HFFc6 (cell line): ENCODE measurements at places on chromosomes 6 and 20.

DNA sequence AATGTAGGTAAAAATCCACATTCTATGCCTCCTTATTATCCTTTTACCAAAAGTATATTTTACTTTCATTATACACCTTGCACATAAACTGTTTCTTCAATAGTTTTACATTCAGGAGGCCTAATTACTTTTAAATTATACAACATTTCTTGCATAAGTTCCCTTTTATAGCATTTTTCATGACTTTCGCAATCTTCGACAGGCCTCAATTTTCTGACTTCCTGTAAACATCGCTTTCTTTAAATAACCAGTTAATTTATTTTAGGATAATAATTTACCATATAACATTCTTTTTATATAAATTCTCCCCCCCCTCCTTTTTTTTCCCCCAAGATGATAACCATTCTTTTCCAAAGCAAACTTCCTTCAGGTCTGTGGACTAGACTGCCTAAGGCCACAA lies 9.2 kb downstream of the SLC35A1 start:
- no peak overlapping the region for H3K27ac ChIP-seq
- no peak overlapping the region for H3K4me3 ChIP-seq
- peaks cover 12% of the 10 kb centered on the region for H3K4me1 ChIP-seq
- peaks cover 62% of the 10 kb centered on the region for H3K36me3 ChIP-seq

DNA sequence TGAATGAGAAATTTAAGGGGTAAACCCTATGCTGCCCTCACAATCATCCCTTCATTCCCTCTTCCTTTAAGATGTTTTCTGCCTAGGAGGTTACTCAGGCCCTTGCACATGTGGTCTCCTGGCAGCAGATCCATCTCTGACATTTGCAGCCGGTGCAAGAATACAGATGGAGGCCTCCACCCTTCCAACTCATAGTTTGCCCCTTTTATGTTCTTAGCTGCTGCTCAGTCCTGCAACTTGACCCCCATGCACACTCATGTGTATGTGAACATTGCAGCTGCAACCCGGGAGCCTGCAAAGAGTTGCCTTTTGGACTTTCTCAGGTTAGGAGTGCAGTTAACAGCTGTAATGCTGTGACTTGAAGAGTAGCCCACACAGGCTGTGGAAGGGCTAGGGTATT lies 131.9 kb upstream of the SGK1 start:
- H3K36me3 ChIP-seq = no peaks in the 10 kb centered on the region
- no peak overlapping the region for H3K27ac ChIP-seq
- H3K4me1 ChIP-seq = peaks cover 72% of the 10 kb centered on the region
- no peak overlapping the region for H3K4me3 ChIP-seq

GRCh38 chr20:51127713-51128112 lies 104.8 kb upstream of the KCNG1 start:
- H3K4me3 ChIP-seq = peak overlapping the region; percentile 5; the same call in 1 of the 2 replicates
- DNase-seq = no peak

DNA sequence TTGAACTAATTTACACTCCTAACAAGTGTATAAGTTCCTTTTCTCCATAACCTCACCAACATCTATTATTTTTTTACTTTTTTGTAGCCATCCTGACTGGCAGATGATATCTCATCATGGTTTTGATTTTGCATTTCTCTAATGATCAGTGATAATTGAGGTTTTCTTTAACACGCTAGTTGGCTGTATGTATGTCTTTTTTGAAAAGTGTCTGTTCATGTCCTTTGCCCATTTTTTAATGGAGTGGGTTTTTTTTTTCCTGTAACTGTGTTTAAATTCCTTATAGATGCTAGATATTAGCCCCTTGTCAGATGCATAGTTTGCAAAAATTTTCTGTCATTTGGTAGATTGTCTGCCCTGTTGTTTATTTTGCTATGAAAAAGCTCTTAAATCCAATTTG lies 39.6 kb upstream of the TRIM39 start:
- H3K27me3 ChIP-seq = no peaks in the 10 kb centered on the region; the same call in none of the 2 replicates
- H3K4me1 ChIP-seq = no peaks in the 10 kb centered on the region
- H3K27ac ChIP-seq = no peak overlapping the region
- no peak for DNase-seq
- H3K4me3 ChIP-seq = no peak overlapping the region

GRCh38 chr6:624979-625378 lies 31.9 kb downstream of the HUS1B start:
- H3K27ac ChIP-seq = peak overlapping the region; percentile 12; the same call in 1 of the 2 replicates
- peaks cover 33% of the 10 kb centered on the region for H3K4me1 ChIP-seq
- peak; percentile 66 for DNase-seq
- peaks cover 6% of the 10 kb centered on the region; the same call in 1 of the 2 replicates for H3K36me3 ChIP-seq
- H3K27me3 ChIP-seq = no peaks in the 10 kb centered on the region; the same call in 1 of the 2 replicates

DNA sequence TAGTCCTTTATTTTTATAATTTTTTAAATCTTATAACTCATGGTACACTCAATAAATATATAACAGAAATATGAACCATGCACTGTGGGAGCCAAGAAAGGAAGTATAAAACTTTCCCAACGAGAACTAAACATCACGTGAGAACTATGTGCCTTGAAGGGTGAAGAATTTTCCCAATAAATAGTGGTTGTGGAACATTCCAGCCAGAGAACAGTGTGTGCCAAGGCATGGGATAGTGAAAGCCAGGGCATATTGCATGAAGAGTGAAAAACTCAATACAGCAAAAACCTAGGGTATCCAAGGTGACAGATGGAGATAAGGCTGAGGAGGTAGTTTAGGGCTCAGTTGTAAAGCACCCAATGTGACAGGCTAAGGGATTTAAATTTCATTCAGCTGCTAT lies 86.1 kb downstream of the SIM1 start:
- no peaks in the 10 kb centered on the region for H3K27me3 ChIP-seq
- H3K27ac ChIP-seq = no peak overlapping the region
- no peak overlapping the region for H3K4me3 ChIP-seq
- no peak for DNase-seq
- peaks cover 8% of the 10 kb centered on the region; the same call in 1 of the 2 replicates for H3K4me1 ChIP-seq

GRCh38 chr6:9620263-9620662 lies 794.6 kb downstream of the TFAP2A start:
- H3K27me3 ChIP-seq = no peaks in the 10 kb centered on the region
- peak overlapping the region; percentile 20; the same call in 1 of the 2 replicates for H3K27ac ChIP-seq
- H3K4me3 ChIP-seq = no peak overlapping the region

- peaks cover 42% of the 10 kb centered on the region for H3K4me1 ChIP-seq
- no peak overlapping the region for H3K27ac ChIP-seq
- peaks cover 3% of the 10 kb centered on the region; the same call in 1 of the 2 replicates for H3K27me3 ChIP-seq
- no peaks in the 10 kb centered on the region for H3K36me3 ChIP-seq
- H3K4me3 ChIP-seq = no peak overlapping the region
Observed at GRCh38 chr6:36621371-36621855, 27.3 kb downstream of the SRSF3 start.

DNA sequence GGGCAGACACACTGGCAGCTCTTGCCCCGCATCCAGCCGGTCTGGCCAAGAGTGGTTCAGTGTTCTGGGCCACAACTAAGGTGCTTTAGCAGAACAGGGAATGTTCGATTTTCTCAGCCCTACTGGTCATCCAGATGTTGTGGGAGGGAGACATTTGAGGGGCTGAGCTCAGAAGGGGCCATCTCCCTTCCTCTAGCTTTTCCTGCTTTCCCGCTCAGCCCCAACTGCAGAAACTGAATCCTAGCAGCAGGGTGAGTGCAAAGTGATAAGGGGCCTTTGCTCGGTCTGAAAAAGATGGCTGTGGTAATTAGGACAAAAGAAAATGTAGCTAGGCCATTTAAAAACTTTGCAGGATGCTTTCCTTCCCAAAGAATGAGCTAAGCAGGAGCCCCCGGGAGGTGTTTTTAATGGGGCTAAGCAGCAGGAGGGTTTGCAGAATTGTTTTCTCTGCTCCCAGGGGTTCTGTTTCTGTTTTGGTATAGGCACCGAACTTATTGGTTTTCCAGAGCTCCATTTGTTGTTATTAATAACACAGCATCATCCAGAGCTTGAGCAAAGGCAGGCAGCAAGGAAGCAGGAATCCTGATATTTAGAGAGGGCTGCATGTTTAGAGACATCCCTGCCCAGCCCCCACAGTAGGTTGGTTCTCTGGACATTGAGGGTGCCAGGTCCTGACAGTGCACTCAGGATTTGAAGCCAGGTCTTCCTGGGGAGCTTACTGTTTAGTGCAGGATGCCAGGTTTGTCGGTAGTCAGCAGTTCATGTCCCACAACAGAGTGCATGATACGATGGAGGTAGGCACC lies 210.9 kb downstream of the SLC24A3 start:
- no peaks in the 10 kb centered on the region for H3K4me1 ChIP-seq
- H3K27me3 ChIP-seq = peaks cover 6% of the 10 kb centered on the region; the same call in 1 of the 2 replicates
- no peak overlapping the region for H3K27ac ChIP-seq

GRCh38 chr6:146860583-146860982 lies 261.8 kb downstream of the ADGB start:
- H3K27me3 ChIP-seq = no peaks in the 10 kb centered on the region; the same call in 1 of the 2 replicates
- no peaks in the 10 kb centered on the region for H3K36me3 ChIP-seq
- H3K27ac ChIP-seq = no peak overlapping the region
- DNase-seq = no peak
- H3K4me1 ChIP-seq = peaks cover 13% of the 10 kb centered on the region

- no peak for DNase-seq
- H3K27ac ChIP-seq = peak overlapping the region; percentile 60; the same call in 1 of the 2 replicates
- no peaks in the 10 kb centered on the region for H3K27me3 ChIP-seq
- H3K4me3 ChIP-seq = no peak overlapping the region
- no peaks in the 10 kb centered on the region for H3K36me3 ChIP-seq
- peaks cover 93% of the 10 kb centered on the region for H3K4me1 ChIP-seq
Observed at GRCh38 chr20:23146181-23146580, 60.1 kb upstream of the CD93 start.

DNA sequence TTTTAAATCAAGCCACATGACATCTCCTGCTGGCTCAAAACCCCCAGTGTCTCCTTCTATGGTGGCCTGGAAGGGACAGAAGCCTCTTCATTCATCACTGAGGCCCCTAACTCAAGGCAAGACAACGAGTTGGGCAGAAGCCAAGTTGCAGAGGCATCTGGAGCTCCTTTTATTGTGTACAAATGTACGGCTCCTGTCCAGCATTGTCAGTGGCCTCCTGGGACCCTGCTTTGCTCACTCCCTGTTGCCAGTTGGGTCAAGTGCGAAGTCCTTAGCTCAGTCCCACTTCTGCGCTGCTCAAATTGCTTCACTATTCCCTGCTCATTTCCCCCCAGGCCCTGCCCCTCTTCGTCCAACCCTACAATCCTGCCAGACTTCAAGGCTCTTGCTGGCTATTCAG lies 181.2 kb upstream of the PMEPA1 start:
- H3K36me3 ChIP-seq = no peaks in the 10 kb centered on the region
- peaks cover 56% of the 10 kb centered on the region for H3K27me3 ChIP-seq
- no peak overlapping the region for H3K4me3 ChIP-seq
- no peak overlapping the region for H3K27ac ChIP-seq
- no peak for DNase-seq

- no peaks in the 10 kb centered on the region for H3K27me3 ChIP-seq
- no peak overlapping the region for H3K27ac ChIP-seq
- H3K4me1 ChIP-seq = no peaks in the 10 kb centered on the region
- DNase-seq = no peak
- no peak overlapping the region for H3K4me3 ChIP-seq
Observed at GRCh38 chr20:40524071-40524470, 165.0 kb downstream of the MAFB start.

DNA sequence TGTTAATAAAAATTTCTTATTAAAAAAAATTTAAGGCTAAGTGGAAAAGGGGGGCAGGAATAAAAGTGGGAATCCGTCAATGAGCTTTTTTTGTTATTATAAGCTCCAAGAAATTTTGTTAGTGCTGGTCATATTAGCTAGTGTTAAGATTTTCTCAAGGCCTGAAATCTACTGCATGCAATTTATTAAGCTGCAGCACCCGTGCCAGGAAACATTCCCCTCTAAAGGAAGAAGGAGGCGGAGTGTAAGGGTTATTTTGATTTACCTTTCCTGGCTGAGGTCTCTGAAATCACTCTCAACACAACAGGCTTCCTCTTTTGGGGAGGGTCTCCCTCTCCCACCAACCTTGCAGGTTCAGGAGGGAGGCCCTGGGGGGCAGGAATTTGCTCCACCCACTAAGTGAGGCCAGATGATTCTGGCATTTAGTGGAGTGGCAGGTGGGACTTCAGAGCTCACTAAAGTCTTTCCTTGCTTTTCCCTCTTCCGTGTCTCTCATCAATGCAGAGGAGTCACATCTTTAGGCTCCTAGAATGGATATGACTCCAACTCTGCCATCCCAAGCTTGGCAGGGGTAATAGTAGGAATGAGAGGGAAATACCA lies 168.8 kb downstream of the BCAS1 start:
- DNase-seq = no peak
- peaks cover 84% of the 10 kb centered on the region for H3K4me1 ChIP-seq
- peaks cover 4% of the 10 kb centered on the region; the same call in 1 of the 2 replicates for H3K36me3 ChIP-seq
- H3K27ac ChIP-seq = peak overlapping the region; percentile 92
- H3K4me3 ChIP-seq = peak overlapping the region; percentile 72

DNA sequence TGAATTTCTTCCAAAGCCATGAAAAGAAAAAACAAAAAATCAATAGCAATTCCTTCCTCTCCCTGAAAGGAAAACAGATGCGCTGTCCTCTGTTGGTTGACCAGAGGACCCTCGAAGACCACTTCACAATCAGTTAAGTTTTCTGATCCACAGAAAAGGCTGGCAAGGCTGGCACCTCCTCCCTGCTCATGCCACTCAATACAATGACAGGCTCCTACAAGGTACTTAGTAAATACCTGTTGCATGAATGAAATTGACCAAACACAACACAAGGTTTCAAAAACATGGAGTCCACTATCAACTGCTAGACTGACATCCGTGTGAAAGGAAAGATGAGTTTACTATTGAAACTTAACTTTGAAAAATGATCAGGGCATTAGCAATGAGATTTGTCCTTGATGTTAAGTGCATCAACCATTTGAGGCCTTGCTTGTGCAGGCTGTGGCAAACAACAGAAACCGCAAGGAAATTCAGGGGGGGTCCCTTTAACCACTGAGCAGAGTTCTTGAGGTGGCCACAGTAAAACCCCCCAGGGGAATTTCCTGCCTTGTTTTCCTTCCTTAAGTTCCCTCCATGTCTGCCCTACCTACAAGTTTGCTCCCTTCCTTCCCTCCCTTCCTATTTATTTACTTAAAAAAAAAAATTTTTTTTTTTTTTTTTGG lies 27.9 kb upstream of the RTF2 start:
- H3K36me3 ChIP-seq = no peaks in the 10 kb centered on the region
- peaks cover 62% of the 10 kb centered on the region for H3K4me1 ChIP-seq
- DNase-seq = no peak
- H3K27ac ChIP-seq = peak overlapping the region; percentile 92

DNA sequence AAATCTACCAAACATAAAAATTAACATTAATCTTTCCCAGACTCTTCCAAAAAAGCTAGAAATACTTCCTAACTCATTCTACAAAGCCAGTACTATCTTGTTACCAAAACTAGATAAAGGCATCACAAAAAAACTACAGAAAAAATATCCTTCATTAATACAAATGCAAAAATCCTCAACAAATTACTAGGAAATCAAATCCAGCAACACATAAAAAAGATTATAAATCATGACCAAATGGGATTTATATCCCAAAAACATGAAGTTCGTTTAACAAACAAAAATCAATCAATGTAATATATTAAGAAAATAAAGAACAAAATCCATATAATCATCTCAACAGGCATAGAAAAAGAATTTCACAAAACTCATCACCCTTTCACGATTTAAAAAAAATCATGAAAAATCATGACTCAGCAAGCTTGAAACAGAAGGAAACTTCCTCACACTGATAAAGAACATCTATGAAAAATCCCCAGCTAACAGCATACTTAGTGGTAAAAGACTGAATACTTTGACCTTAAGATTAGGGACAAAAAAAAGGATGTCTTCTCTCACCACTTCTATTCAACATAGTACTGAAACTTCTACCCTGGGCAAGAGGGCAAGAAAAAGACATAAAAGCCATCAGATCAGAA lies 43.2 kb downstream of the RANBP9 start:
- peaks cover 26% of the 10 kb centered on the region; the same call in 1 of the 2 replicates for H3K36me3 ChIP-seq
- peaks cover 62% of the 10 kb centered on the region for H3K4me1 ChIP-seq
- no peak overlapping the region for H3K27ac ChIP-seq
- DNase-seq = no peak
- no peaks in the 10 kb centered on the region for H3K27me3 ChIP-seq
